GM03348 (cell line): ENCODE measurements at places on chromosomes 11 and 22.

GRCh38 chr11:107250017-107250416 is 207.6 kb downstream of the CWF19L2 start:
- DNase-seq, result no peak

GRCh38 chr11:557328-558132 is 3.0 kb downstream of the LMNTD2 start:
- DNase-seq, result no peak

DNA sequence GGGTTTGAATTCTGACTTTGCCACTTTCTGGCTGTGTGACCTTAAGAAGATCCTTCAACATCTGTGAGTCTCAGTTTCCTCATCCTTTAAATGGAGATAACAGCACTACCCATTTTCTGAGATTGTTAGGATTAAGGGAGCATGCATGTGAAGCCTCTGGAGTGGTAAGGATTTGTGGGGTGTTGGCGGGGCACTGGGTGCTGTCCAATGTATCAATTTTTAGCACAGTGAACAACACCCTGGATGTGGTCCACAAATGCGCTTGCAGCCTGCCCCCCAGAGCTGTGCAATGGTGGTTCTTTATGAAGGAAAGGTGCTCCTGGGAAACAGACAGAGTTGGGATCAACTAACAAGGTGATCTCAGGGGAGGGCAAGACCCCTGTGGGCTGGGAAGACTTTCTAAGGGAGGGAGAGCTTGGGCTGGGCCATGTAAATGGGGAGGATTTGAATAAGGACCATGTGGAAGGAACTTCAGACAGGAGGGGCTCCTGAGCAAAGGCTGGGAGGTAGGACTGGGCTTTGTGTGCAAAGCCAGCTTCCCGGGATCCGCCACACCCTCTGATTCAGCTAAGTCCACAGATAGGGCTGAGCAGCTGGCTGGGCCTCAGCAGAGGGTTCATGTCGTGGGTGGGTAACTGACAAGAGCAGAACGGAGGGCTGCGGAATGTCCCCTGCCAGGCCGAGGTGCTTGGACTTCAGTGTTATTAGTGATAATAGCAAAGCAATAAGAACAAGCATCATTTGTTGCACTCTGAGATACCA is 22.7 kb upstream of the RASD2 start:
- peak; percentile 25 for DNase-seq

DNA sequence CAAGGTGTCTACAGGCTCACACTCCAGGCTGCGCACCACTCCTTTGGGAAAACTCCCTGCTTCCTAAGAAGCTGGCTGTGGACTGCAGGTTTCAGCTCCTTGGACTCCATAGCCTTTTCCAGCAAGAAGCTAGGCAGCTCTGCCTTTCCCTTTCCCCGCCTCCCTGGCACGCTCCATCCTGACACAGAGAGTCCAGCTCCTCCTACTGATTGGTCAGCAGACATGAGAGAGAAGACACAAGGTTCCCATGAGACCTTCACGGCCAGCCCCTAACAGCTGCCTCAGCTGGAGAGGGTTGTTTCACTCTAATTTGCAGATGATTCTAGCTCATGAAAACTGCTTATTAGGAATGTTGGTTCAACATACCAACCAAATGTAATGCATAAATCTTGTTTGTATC is 27.6 kb downstream of the TENM4 start:
- peak; percentile 95 for DNase-seq

GRCh38 chr11:65419772-65420481 is 2.7 kb upstream of the NEAT1 start:
- peak; percentile 88 for DNase-seq

- DNase-seq, result no peak
These were observed 131.0 kb downstream of the MICAL2 start for GRCh38 chr11:12241401-12241800.

- DNase-seq, result peak; percentile 69
These were observed 4.3 kb downstream of the IGSF22 start for GRCh38 chr11:18721561-18722292.

GRCh38 chr11:128324531-128325141 is 262.7 kb downstream of the ETS1 start:
- DNase-seq, result no peak

- DNase-seq, result peak; percentile 31
These were observed 27.3 kb downstream of the TSPAN18 start for GRCh38 chr11:44753961-44754645.

GRCh38 chr11:128388206-128388815 is 199.0 kb downstream of the ETS1 start:
- no peak for DNase-seq

GRCh38 chr11:125328225-125328580 is 163.7 kb downstream of the PKNOX2 start:
- no peak for DNase-seq

DNA sequence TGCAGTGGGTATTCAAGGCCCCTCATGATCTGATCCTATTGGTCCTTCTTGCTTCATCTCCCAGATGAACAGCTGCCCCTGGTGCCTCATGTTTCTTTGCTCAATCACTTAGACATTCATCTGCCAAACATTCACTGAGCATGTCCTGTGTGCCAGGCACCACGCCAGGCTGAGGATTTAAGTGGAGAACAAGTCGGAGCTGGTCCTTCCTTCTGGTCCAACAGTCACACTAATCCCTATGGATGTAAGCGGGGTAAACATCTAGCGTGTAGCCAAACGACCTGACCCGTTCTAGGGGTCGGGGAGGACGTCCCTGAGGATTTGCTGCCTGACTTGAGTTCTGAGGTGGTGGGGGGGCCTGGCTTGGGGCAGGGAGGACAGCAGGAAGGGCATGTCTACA is 21.9 kb downstream of the ZMAT5 start:
- peak; percentile 71 for DNase-seq

DNA sequence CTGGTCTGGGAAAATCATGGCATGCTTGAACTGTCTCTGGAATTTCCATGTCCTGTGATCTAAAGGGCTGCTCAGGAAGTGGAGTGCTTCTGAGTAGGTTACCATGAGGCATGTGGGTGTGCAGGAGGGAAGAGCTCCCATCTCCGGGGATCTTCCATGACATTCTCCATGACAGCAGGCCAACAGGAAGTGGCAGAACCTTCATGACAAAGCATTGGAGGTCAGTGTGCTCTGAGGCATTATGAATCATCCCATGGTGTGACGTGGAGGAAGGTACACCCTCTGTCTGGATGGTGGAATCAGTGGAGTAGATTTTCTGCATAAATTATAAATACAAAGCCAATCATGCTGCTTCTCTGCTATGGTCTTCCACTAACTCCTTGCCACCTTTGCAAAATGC is 139.6 kb upstream of the E2F8 start:
- peak; percentile 80 for DNase-seq

DNA sequence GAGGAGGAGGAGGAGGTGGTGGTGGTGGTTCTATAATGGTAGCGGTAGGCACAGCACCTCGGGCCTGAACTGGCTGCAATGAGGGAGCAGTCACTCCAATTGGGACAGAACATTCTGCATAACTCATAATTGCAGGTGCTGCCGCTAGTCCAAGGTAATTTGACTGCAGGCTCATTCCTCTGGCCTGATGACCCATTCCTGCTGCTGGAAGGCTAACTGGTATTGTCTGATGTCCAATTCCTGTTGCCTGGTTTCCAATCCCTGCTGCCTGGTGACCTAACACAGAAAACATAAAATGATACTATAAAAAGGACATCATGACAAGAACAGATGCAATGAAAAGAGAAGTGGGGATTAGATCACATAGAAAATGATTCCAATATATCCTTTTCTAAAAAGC is 7.9 kb upstream of the AGBL2 start:
- no peak for DNase-seq

DNA sequence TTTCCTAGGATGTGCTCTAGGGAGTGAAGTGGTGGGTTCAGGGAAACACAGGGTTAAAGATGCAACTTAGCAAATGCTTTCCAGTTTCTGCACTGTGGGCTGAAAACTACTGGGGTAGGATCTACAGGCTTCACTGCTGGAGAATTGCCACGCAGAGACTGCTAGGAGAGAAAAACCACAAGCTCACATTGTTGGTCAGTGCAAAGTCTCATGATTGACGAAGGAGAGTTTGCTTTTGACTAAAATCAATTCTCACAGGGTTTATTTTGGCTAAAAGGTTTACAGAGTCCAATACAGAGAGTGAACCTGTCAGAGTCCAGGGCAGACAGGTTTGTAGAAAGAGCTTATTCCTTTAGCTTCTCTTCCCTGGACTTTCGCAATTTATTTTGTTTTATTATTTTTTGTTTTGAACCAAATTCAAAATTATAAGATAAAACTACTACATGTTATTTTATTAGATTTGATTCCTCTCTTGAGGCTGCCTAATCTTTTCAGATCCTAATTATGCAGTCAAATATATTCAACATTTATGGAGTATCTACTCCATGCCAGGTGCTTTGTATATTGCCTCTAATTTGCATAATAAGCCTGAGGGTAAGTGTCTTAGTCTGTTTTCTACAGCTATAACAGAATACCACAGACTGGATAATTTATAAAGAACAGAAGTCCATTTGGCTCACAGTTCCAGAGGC is 64.7 kb downstream of the MTNR1B start:
- DNase-seq, result no peak

- DNase-seq, result no peak
These were observed 10.3 kb upstream of the OR9G1 start for GRCh38 chr11:56688554-56689100.

GRCh38 chr11:112610996-112611750 is 350.0 kb upstream of the NCAM1 start:
- DNase-seq, result no peak

DNA sequence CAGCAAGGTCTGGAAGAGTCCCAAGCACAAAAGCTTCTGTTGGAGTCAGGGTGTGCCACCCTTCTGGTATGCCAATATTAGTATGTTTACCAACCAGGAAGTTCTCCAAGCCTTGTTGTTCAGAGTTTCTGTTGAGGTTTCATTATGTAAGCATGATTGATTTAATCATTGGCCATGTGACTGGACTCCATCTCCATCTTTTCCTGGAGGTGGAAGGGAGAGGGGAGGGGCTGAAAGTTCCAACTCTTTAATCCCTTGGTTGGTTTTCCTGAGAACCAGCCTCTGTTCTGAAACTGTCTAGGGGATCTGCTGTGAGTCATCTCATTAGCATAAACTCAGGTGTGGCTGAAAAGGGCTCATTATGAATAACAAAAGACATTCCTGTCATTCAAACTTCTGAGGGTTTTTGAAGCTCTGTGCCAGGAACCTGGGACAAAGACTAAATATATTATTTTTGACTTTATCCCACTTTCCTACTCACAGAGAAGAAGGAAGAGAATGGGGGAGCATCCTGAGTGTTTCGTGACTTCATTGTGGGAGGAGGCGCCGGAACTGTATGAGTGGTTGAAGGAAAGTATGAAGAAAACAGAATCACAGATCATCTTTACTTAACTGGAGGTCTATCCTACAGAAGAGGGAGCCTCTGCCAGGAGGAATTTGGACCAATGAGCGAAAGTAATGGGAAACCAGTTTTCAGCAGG is 138.2 kb downstream of the NECTIN1 start:
- DNase-seq, result no peak

DNA sequence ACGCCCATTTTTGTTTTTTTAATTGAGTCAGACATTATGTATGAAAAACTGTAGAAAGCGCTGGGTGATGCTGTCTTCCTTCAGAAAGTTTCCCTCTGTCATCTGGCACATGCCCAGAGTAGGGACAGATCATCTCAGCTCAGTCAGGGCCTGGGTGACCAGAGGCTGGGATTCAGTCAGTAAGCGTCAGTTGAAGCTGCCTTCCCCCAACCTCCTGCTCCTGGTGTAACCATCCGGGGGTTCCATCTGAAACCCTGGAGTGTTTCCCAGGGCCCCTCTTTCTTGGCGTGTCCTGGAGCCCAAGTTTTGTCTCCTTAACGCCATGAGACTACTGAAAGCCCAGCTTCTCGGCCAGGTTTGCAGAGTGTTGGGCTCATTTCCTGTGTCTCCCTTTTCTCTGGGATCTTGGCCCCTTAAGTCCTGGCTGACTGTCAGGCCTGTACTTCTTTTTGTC is 10.7 kb downstream of the PPFIA1 start:
- peak; percentile 83 for DNase-seq

- no peak for DNase-seq
These were observed 312.7 kb downstream of the NTM start for GRCh38 chr11:131683131-131683530.

DNA sequence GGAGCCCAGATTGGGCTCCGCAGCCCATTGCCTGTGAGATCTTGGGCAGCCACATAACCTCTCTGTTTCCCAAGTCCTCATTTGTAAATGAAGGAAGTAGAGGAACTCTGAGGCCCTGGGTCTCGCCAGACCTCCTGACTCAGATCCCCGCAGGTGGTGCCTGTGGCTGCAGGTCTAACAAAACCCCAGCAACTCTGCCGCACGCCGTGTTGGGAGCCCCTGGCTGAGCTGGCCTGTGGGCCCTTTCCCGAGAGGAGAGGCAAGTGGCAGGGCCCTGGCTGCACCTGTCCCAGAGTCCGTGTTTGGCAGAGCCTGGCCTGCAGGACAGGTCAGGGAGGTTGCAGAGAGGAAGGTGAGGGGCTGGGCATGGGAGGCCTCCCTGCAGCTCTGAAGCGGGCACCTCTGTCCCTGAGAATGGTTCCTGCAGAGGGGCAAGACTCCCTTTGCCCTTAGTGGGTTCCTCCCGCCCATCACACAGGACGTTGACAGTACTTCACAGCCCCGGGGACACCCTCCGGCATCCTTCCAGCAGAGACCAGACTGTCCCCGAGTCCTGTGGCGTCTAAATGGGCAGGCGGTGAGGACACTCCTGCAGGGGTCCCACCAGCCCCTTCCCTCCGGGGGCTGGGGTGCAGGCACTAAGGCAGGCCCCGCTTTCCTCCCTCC is 67.7 kb downstream of the ARHGAP8 start:
- no peak for DNase-seq

DNA sequence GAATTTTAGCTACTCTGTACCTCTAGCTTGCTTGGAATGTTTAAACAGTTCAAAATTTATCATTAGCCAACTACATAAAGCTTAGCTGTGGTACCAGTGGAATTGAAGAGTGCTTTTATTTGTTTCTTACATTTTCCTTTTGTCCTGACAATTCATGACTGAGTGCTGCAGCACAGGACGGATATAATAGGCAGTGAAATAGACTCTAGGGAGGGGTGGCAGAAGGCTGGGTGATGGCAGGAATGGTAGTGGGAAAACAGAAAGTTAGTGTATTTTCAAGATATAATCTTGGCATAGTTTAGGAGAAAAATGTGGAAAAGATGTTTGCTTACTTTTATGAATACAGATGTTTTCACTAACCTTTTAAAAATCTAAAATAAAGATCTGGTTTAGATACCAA is 31.1 kb upstream of the ARHGAP32 start:
- DNase-seq, result no peak

GRCh38 chr11:3967695-3968094 is 112.2 kb downstream of the STIM1 start:
- no peak for DNase-seq

- no peak for DNase-seq
These were observed 31.3 kb downstream of the CTNND1 start for GRCh38 chr11:57792870-57793269.

- DNase-seq, result no peak
These were observed 540 bp downstream of the MS4A14 start for GRCh38 chr11:60396799-60397198.

GRCh38 chr11:32312865-32313403 is 122.4 kb downstream of the WT1 start:
- DNase-seq, result peak; percentile 81
